ENCODE measurements at places on chromosomes 5 and 9. TPM values are rescaled to one million over a fixed set of nuclear protein-coding genes. Genes with fewer than 3 reads are reported as not detected.

DNA sequence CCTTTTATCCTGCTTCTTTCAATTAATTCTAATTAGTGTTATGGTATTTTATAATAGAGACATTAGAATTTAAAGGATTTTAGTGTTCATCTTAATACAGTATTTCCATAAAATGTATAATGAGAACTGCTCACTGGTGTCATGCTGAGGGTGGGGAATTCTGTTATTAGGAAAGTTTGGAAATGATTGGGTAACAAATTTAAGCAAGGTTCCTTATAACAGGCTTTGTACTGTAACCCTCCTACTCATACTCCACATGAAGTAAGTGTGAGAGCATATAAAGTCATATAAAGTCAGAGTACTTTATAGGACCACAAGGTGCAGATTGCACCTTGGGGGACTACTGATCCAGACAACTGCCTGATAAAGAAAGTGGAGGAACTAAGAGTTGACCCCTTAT, 42.2 kb downstream of the SV2C start:
- no peak for DNase-seq

GRCh38 chr9:136075134-136075841, 19.8 kb downstream of the NACC2 start:
- DNase-seq: no peak

- no peak for DNase-seq
Observed at GRCh38 chr9:116736399-116737151, 49.5 kb downstream of the TRIM32 start.

Gene ISL1
- not detected for total RNA-seq

Gene TMEM174
- not detected for total RNA-seq

Gene NIM1K
- total RNA-seq: 0.85 TPM

- no peak for DNase-seq
Observed at GRCh38 chr9:123749580-123750202, 180.2 kb downstream of the DENND1A start.

Gene SH3RF2
- 8.1 TPM for total RNA-seq

- no peak for DNase-seq
Observed at GRCh38 chr9:98851730-98852459, 44.4 kb downstream of the GALNT12 start.

Gene LCN2
- not detected for total RNA-seq

- DNase-seq: no peak
Observed at GRCh38 chr5:84239494-84239893, 145.2 kb downstream of the EDIL3 start.

Gene GOLPH3
- 113 TPM for total RNA-seq

Gene B4GALT7
- 17.8 TPM for total RNA-seq

- DNase-seq: no peak
Observed at GRCh38 chr5:17184588-17184987, 32.8 kb upstream of the BASP1 start.

GRCh38 chr9:5195463-5195862, 10.0 kb upstream of the INSL6 start:
- DNase-seq: no peak

DNA sequence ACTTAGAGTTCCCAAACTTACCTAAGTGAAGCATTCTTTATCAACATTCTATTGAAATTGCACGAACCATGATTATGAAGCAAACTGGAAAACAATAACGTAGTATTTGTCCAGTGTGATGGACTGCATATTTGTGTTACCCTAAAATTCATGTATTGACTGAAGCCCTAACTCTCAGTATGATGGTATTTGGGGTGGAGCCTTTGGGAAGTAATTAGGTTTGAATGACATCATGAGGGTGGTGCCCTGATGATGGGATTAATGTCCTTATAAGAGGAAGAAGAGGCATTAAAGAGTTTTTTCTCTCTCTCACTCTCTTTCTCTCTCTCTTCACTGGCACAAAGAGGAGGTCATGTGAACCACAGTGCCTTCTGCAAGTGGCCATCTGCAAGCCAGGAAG, 365.4 kb upstream of the PTGER4 start:
- no peak for DNase-seq

DNA sequence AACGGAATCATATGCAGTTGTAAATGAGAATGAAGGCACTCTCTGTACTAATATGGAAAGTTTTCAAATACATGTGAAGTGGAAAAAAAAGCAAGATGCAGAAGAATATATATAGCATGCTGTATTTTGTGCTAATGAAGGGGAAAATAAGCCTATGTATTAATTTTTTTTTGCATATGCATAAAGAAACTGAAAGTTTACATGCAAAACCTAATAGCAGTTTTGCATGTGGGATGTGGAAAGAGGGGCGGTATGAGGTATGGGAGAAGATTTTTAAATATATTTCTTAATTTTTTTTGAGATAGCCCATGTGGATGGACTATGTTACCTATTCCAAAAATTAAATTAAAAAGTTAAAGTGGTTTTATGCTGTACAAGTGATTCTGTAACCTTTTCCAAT, 83.7 kb upstream of the IL12B start:
- DNase-seq: no peak

DNA sequence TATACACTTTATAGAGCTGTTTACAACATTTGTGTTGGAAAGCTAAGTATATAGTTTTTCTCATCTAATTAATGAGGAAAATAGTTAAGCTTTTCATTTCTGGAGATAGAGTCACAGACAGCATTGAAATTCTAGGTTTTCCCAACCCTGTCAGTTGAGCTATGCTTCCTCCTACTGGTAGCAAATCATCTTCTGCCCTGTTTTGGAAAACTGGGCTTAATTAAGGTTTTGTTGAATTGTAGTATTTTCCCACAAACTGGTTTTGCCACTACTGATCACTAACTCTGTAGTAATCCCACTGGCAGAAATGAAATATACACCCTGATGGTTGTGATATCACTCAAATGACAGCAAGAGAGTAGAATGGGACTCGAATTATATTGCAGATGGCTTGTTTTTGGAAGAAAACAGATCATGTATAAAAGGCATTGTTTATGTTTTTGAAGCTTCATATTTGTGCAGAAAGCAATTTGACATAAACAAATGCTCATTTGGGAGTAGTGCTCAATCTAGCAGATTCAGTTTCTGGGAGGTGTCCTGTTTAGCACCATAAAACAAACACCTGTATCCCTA, 46.6 kb downstream of the CD180 start:
- DNase-seq: no peak

Gene TEX48
- total RNA-seq: not detected

Gene ACTBL2
- total RNA-seq: not detected

Gene PCDHB14
- 10.2 TPM for total RNA-seq

Measured in thoracic aorta (tissue), 2 donors.